ENCODE measurements at places on chromosomes 16 and 17. TPM values are rescaled to one million over a fixed set of nuclear protein-coding genes. Genes with fewer than 3 reads are reported as not detected.

- DNase-seq, result no peak
These were observed 10.6 kb downstream of the MSI2 start for GRCh38 chr17:57266902-57267311.

GRCh38 chr17:79792984-79793923 is 3.6 kb downstream of the CBX8 start:
- no peak for DNase-seq

DNA sequence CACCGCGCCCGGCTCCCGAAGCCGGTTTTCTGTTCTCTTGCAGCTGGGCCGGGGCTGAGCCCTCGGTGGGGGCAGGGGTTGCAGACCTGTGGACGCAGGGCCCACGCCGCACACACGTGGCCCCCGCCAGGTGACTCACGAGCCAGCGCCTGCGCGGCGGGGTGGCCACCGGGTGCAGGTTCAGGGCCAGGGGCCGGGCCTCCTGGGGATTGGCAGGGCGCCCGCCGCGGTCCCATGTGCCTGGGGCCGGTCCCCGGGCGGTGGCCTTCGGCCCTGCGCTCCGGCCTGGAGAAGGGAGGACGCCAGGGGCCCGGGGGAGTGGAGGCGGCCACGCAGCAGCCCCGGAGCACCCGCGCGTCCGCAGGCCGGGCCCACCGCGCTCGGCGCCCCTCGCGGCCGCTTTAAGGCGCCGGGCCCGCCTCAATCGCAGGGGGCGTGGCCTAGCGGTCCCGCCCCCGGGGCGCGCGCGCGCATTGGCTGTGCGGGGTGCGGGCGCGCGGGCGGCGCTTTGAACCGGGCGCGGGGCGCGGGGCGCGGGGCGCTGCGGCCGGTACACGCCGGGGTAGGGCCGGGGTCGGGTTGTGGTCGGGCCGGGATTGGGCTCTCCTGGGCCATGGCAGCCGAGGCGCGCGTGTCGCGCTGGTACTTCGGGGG is at the start of gene SLC25A10:
Gene SLC25A10, plus strand, starts transcription at position 471 of the 654 bp plus-strand sequence. Its CDS starts 143 bp downstream, at position 614.
- no peak for DNase-seq

DNA sequence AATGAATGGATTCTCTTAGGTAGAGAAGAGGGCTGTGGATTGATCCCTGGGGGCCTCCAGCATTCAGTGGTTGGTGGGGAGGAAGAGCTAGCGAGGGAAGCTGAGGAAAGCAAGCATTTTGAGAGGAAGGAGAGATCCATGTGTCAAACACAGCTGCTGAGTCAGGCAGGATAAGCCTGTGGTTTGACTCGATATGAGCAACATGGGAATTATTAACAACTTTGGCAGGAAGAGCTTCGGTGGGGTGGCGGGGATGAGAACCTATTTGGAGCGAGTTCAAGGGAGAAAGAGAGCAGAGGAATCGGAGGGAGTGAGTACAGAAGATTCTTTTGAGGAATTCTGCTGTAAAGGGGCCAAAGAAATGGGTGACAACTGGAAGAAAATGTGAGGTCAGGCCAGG is 59.5 kb upstream of the CDC42EP4 start:
- no peak for DNase-seq

DNA sequence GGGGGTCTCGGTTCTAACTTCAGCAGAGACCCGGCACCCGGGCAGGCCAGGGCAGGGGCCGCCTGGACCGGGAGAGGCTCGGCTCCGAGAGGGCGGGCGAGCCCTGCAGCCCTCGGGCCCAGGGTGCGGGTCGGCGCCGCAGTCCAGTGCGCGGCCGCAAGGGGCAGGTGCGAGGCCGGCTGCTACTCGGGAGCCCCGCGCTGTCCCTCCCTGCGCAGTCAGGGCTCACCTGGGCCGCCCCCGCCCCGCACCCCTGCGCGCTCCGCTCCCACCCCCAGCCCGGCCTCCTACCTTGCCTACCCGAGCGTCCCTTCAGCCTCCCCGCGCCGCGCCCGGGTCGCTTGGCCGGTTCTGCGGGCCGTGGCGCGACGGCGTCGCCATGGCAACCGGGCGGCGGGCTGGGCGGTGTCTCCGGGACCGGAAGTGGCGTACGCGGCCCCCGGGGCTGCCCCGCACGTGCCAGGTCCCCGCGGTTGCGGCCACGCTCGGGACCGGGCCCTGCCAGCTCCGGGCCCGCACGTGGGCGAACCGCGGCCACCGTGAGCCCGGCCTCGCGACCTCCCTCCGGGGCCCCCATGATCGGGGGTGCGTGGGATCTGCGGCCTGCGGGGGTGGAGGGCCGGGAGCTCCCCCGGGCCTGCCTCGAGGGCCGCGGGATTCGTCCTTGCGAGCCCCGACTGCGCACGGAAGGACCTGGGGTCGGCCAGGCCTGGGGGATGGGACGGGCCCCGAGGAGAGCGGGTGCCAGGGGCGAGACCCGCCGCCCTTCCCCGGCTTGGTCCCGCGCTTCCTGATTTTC is at the start of gene CYB561:
Gene CYB561, minus strand, starts transcription at position 353 of the 799 bp plus-strand sequence. CDS start 8,759 bp downstream, outside the sequence.
- peak; percentile 91 for DNase-seq

DNA sequence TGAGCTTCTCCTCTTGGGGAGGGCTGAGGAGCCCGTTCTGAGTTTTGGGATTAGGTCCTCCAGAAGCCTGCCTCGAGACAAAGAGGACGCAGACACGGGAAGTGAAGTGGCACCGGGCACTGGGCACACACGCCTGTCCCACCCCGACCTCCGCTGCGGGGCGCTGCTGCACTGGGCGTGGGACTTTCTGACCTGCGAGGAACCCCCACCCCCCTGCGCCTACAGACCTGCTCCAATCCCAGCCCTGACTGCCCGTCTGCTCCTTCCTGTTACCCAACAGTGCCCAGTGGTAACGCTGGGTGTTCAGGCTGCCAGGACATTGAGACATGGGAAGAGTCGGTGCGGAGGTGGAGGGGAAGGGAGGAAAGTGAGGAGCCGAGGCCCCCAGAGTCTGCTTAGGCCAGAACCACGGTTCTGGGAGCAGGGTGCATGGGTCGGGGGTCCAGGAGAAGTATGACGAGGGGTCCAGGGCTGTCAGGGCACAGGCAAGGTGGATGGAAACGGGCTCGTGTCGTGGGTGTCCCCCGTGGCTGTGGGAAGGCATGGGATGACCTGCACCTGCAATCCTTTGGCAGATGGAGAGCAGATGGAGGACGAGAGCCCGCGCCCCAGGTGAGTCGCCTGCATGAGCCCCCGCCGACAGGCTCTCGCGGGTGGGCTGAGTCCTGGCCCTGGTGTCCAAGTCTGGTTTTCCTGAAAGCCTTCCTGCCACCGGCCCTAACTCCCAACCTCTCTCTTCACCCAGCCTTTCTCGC is 112.0 kb upstream of the CREBBP start:
- no peak for DNase-seq

GRCh38 chr16:78421181-78421708 is 321.8 kb downstream of the WWOX start:
- no peak for DNase-seq

The HNF1B gene
- 7.3 TPM for total RNA-seq

All from osteocyte (in vitro differentiated cells).